ENCODE measurements at places on chromosomes 1 and 21.

DNA sequence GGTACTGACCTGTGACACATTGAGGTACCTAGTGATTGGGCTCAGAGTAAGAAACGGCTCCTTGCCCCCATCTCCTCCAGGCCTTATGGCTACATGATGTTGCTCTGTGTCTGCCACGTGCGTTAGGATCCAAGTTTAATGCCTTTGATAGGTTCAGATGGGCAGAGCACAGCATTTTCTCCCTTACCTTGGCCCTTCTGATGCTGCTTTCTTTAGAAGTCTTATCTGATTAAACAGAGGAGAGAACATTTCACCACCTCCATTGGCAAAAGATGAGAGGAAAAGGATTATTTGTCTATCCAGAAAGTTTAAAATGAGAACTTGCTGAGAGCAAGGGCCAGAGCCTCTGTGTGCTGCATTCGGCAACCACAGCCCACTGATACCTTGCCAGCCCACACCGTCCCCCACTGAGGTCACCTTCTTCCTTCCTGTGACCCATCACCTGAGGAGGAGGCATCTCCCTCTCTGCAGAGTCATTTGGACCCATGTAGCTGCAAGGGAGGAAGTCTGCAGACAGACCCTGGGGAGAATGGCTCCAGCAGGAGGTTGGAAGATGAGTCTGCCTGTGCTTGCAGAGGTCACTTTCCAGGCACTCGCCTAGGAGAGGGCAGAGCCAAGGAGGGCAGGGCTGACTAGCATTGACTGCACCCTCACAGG, 16.7 kb downstream of the SHISA4 start:
- no peak for DNase-seq

GRCh38 chr1:197868751-197869489, 33.5 kb upstream of the C1orf53 start:
- DNase-seq, result no peak

DNA sequence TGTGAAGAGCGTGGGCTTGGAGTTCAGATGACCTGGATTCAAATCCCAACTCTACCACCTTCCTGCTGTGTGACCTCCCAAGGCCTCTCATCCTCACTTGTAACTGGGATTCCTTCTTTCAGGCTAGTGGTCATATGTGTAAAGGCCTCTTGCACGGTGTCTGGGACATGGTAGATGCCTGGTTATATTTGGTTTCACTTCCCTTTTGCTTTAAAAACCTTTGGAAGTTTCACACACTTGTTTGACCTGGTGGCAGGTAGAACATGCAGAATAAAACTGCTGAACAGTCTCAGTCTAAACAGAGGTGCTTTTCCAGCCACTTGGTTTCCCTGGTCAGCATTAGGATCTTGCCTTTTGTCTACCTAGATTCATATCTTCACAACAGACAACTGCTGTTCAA, 37.0 kb upstream of the RCAN3 start:
- no peak for DNase-seq

- no peak for DNase-seq
Observed at GRCh38 chr1:11845641-11846335, 1.8 kb downstream of the NPPA start.

DNA sequence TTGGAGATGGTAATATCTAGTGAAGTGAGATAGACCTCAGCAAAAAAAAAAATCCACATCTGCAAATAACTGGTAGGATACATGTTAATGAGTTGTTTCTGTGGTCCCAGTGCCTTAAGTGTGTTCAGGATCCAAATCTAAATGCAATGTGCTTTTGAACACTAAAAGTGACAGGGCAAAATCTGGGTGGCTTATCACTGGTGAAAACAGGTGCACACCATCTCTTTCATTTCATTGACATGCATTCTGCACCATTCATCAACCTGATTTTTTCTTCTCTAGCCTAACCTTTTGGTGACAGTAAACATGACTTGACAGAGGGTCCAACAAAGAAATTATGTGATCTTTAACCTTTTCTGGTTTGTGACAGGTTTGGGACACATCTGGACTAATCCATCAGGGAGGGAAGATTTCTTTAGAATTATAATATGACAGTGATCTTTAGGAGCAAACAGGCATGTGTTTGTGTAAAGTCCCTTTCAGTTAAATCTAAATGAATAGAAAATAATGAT, 201.6 kb upstream of the NEGR1 start:
- DNase-seq, result no peak

GRCh38 chr1:53073868-53074311, 11.9 kb downstream of the PODN start:
- DNase-seq, result peak; percentile 80

GRCh38 chr1:82994616-82995263, 1004.2 kb downstream of the TTLL7 start:
- no peak for DNase-seq

DNA sequence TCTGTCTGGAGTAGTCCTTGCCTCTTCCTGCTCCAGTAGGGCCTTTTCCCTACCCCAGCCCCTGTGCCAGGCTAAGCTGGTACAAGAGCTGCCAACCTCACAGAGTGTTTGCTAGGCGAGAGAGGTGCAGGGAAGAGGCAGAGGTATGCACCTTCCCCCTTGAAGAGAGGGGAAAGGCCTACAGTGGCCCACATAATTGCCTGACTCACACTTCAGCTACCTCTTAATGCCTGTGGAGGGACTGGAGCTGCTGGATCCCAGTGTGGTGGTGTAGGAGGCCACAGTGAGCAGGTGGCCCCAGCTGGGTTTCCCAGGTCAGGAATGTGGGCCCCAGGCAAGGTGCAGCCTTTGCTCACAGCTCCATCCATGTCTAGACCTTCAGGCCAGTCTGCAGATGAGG, 3.3 kb upstream of the CCDC28B start:
- DNase-seq, result no peak

- DNase-seq, result no peak
Observed at GRCh38 chr21:32138658-32139057, 140.2 kb downstream of the MIS18A start.

GRCh38 chr1:186220067-186220466, 155.0 kb downstream of the TPR start:
- no peak for DNase-seq

GRCh38 chr1:64980745-64981600, 14.6 kb upstream of the JAK1 start:
- DNase-seq, result no peak

DNA sequence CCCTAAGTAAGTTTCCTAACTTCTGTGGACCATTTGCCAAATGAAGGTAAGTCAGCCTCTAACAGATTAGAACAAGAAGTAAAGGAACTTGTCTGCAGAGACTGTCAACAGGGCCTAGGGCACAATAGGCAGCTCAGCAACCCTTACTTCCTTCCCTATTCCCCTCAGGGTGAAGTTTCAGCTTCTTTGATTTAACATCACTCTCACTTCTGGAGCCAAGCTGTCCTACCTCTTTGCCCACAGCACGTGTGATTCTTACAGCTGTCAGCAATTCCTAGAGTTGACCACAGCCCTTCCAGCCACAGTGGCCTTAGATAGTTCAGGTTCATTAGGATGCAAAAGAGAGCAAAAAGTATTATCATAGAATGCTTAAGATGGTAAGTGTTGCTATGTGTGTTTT, 7.6 kb upstream of the EIF4G3 start:
- no peak for DNase-seq

- no peak for DNase-seq
Observed at GRCh38 chr21:18285379-18285778, 40.7 kb downstream of the CHODL start.

GRCh38 chr1:147591261-147591891, 50.1 kb downstream of the BCL9 start:
- DNase-seq, result no peak

DNA sequence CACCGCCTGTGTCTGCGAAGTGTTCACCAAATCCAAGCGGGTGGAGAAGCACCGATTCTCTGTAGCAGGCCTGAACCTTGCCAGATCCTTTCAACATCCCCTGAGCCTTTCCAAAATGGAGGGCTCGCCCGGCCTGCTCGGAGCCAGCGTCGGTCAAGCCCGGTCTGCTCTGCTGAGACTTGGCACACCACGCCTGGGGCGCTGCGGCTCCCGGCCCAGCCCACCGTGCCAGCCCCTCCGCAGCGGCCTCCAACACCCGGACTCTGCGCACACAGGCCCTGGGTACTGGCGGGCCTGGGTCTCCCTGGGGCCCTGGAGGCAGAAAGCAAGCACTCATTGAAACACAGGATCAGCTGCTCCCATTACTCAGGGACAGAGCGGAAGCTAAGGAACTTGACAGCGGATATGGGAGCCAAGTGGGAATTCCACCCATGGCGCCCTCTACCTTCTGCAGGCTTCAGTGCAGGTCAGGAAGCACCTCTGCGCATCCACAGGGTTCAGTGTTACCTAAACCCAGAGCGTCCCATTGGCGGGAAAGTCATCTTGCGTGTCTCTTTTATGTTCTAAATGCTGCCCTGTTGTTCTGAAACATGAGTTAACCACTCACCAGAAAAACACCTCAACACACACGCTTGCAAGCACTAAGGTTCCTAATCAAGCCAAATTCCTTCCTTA, 159.9 kb downstream of the ZBTB18 start:
- no peak for DNase-seq

GRCh38 chr1:230084408-230085177, 17.6 kb downstream of the GALNT2 start:
- DNase-seq, result no peak

- no peak for DNase-seq
Observed at GRCh38 chr1:24769656-24770651, 24.7 kb downstream of the CLIC4 start.

DNA sequence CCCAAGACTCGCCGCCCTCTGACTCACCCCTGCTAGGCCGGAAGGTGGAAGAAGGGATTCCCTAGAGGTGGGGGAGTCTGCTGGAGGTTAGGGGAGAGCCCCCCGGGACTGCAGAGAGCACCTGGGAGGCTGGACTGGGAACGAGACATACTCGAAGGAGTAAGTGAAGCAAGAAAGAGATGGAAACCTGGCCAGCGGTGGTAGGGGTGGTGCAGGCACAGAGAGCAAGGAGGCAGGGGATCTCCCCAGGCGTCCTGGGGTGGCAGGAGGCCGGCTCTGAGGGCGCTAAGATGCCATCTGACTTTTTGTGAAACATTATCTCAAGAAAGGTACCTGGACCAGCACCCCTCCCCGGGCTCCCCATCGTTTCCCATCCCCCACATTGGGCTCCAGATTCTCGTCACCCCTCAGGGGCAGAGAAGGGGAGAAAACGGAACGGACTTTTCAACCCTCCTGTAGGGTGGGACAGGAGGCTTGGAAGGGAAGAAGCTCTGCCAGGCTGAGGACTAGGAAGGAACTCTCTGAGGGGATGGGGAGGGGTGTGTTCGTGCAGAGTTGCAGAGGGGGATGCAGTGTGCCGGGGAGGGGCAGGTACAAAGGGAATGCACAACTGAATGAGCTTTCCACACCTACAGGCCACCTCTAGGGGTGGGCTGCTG, 708 bp downstream of the CHRNB2 start:
- DNase-seq, result no peak

DNA sequence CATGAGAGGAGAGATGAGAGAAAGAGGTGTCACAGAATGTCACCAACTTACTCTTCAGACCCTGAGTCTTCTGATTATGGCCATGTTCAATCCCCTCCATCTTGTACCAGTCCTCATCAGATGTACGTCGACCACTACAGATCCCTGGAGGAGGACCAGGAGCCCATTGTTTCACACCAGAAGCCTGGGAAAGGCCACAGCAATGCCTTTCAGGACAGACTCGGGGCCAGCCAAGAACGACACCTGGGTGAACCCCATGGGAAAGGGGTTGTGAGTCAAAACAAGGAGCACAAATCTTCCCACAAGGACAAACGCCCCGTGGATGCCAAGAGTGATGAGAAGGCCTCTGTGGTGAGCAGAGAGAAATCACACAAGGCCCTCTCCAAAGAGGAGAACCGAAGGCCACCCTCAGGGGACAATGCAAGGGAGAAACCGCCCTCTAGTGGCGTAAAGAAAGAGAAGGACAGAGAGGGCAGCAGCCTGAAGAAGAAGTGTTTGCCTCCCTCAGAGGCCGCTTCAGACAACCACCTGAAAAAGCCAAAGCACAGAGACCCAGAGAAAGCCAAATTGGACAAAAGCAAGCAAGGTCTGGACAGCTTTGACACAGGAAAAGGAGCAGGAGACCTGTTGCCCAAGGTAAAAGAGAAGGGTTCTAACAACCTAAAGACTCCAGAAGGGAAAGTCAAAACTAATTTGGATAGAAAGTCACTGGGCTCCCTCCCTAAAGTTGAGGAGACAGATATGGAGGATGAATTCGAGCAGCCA, 8.0 kb downstream of the ELOA start:
- DNase-seq, result no peak
